ENCODE measurements at places on chromosomes 1 and 21.
A peak's percentile ranks its signal among the peaks of the same experiment; 100 is the strongest.

- no peak for DNase-seq
Measured at GRCh38 chr1:13478692-13479091, 35.1 kb downstream of the LRRC38 start.

- DNase-seq = peak; percentile 3
Measured at GRCh38 chr1:231550448-231550781, 21.9 kb downstream of the TSNAX start.

- DNase-seq = no peak
Measured at GRCh38 chr1:152519851-152520250, 5.6 kb downstream of the CRCT1 start.

GRCh38 chr21:38095220-38095619 lies 161.6 kb upstream of the KCNJ15 start:
- no peak for DNase-seq

DNA sequence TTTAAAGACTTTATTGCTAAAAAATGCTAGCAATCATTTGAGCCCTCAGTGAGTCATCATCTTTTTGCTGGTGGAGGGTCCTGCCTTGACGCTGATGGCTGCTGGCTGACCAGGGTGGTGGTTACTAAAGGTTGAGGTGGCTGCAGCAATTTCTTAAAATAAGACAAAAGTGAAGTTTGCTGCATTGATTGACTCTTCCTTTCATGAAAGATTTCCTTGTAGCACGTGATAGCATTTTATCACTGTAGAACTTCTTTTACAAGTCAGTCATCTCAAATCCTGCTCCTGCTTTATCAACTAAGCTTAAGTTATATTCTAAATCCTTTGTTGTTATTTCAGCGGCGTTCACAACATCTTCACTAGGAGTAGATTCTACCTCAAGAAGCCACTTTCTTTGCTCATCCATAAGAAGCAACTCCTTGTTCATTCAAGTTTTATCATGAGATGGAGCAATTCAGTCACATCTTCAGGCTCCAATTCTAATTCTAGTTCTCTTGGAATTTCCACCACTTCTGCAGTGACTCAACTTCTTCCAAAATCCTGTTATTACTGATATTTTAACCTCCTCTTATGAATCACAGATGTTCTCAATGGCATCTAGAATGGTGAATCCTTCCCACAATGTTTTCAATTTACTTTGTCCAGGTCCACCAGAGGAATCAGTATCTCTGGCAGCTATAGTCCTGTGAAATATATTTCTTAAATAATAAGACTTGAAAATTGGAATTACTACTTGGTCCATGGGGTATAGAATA lies 17.6 kb upstream of the RGS1 start:
- no peak for DNase-seq

DNA sequence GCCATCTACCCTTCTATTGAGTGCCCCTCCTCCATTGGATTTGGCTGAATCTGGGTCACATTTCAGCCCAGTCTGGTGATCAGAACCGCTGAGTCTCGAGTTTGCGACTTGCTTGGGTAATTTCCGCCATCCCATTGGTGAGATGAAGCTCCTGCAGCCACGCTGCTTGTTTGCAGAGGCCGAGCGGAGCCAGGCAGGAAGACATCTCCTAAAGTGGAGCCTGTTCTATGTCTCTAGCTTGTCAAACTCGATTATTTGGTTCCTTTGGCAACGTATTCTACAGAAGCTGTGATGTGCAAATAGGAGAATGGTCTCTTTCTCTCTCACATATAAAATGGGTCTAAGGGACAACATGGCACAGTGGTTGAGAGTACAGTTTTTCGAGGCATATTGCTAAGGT lies 206.8 kb upstream of the PLXNA2 start:
- no peak for DNase-seq

DNA sequence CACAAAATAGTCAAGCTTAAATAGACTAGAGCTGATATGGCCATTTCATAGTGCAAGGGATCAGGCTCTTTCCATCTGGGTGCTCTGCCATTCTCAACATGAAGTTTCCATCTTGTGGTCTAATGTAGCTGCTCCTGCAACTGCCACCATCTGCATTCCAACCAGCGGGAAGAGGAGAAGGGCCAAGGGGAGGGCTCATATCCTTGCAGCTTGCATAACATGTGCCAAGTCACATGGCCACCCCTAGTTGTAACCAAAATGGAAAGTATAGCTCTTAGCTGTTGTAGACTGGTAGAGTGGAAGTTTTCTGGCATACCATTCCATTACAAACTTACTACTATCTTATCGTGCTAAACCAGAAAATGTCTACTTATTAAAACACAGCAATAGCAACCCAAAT lies 38.9 kb upstream of the IVNS1ABP start:
- no peak for DNase-seq

DNA sequence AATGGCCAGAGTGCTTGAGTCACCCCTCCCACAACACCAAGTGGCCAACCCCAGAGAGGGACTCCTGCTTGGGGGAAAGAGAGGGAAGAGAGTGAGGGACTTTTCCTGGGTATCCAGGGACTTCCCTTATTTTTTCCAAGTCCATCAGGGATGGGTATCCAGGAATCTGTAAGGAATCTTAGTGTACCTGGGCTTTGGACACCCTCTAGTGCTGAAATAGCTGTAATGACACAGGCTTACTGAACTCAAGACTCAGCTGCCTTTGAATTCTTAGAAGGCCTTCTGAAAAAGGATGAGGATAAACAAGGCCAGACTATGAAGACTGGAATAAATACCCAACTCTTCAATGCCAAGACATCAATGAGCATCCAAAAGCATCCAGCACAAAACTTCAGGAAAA lies 12.0 kb downstream of the TSHB start:
- no peak for DNase-seq

DNA sequence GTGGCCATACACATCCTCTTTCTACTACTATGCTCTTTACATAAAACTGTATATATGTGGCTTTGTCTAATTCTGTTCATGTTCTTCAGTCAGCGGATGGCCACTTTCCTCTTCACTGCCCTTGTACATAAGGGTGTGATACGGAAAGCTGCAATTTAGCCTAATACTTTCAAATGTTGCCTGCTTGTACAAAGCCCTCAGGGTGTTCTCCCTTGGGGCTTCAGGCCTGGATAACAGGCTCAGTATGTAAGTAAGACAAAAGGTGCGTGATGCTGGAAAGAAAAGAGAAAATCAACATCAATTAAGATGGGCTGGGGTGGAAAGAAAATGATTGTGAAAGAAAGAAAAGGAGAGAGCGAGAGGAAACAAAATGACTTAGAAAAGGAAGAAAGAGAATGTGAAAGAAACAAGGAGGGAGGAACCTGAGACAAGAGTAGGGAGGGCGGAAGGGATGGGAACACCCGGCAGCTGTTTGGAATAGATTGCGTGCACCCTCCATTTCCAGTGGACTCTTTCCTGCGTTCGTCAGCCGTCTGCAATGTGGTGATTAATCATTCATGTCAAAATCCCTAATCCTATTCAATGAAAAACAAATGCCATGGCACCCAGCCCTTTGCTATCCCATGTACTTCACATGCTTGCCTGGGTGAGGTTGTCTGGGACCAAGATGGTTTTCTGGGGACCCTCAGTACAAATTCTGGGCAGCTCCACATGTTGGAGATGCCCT lies 553.6 kb downstream of the NUF2 start:
- no peak for DNase-seq

DNA sequence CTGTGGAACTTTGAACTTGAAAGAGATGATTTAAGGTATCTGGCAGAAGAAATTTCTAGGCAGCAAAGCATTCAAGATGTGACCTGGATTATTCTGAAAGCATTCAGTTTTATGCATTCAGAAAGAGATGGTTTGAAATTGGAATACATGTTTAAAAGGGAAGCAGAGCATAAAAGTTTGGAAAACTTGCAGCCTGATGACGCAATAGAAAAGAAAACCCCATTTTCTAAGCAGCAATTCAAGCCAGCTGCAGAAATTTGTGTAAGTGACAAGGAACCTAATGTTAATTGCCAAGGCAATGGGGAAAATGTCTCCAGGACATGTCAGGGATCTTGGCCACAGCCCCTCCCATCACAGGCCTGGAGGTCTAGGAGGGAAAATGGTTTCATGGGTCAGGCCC lies 354.0 kb downstream of the ZNF326 start:
- DNase-seq = no peak

DNA sequence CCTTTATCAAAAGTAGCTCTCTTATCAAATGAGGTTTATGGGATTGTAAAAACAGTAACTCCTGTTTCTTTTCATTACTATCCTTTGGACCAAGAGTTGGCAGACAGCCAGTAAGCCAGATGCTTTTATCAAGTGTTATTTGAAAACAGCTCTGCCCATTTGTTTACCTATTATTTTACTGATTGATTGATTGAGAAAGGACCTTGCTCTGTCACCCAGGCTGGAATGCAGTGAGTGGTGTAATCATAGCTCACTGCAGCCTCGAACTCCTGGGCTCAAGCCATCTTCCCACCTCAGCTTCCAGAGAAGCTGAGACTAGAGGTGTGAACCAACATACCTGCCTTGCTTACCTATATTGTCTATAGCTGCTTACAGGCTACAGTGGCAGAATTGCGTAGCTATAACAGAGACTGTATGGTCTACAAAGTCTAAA lies 3.6 kb downstream of the PRKAB2 start:
- DNase-seq = no peak

- DNase-seq = no peak
Measured at GRCh38 chr21:41777951-41778815, 11.3 kb upstream of the RIPK4 start.

- DNase-seq = no peak
Measured at GRCh38 chr1:44016041-44016889, 15.0 kb downstream of the SLC6A9 start.

DNA sequence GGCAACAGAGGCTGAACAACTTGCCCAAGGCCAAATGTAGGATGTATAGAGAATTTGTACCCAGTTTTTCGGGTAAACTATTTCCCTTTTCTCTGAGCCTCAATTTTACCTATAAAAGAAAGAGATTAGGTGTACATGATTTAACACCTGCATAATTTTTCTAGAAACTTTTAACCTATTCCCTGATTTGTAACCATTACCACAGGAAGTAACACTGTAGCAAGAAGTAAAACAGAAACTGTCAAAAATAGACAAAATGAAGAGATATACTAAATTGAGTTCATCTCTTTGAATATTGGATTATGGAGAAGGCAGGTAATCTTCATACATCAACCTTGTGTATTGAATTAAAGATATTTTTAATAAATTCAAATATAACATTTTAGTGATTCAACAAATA lies 136.2 kb downstream of the ZC3H11B start:
- no peak for DNase-seq

DNA sequence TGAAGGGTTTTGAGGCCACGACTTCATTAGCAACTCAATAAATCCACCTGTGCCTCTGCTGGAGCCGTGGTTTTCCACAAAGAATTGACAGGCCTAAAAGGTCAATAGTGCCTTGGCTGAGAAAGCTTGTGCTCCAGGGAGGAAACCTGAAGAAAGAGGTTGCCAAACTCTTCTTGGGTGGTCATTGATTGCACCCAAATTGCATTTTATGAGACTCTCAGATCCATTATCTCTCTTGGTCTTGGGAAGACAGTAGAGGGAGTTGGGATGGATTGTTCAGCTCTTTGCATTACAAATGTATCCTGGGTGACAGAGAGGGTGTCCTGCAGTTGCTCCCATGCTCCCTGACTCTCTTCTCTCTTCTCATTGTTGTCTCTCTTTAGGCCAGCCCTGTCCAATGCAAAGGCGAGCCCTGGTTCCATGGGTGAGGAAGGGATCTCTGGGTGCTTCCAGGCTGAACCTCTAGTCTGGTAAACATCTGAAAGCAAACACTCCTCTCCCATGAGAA lies 46.1 kb upstream of the HTR1D start:
- DNase-seq = no peak

- no peak for DNase-seq
Measured at GRCh38 chr1:54117815-54118563, 34.8 kb downstream of the CDCP2 start.

- no peak for DNase-seq
Measured at GRCh38 chr21:16707274-16707673, 805.6 kb upstream of the CXADR start.

DNA sequence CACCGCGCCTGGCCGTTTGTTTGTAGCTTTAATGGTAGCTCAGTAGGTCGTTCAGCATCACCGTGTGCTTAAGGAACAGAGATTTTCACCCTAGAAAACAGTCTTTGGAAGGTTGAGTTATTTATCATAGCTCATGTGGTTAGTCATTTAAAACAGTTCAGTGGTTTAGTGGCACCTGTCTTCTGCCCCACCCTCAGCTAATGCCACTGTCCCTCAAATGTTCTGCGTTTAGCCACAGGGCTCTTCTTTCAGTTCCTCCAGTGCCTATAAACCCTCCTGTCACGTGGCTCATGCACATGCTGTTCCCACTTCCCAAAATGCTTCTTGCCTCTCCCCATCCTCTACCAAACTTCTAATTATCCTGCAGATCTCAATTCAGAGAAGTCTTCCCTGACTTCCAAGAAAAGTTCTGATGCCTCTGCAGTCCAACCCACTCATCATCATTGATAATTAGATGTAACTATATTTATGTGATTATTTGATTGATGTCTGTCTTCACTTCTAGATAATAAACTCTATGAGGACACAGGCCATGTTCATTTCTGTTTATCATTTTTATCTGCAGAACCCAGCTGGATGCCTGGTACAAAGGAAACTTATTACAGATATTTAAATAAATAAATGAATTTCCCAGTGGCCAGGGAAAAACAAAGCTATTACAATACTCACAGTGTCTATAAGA lies 14.4 kb upstream of the DIPK1A start:
- DNase-seq = no peak

- no peak for DNase-seq
Measured at GRCh38 chr1:8516793-8517556, 199.1 kb downstream of the SLC45A1 start.

DNA sequence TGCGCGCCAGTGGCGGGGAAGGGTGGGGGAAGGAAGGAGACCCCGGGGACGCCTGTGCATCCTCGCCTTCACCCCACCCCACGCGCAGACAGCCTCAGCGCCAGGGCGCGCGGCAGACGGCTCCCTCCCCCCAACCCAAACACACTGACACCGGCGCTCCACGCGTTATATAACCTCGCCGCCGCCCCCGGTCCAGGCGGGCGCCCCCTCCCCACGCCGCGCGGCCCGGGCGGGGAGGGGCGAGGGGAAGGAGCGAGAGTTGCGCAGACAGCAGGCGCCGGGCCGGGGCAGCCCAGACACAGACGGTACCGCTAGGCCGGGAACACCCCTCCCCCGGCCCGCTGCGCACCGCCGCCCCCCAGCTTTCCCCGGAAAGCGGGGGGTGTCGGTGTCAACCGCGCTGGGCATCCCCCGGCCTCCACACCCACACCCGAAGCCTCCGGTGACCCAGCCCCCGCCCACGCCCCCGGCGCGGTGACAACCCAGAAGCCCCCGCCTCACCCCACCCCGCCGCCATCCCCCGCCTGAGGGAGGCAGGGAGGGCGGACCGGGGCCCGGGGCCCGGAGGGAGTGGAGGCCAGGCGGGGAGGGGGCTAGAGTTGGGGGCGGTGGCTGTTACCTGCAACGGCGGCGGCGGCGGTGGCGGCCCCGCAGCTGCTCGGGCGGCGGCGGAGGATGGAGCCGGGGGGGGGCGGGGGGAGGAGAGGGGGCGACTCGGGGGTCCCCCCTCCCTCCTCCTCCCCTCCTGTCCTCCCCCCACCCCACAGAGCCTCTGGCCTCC lies 432 bp downstream of the AKT3 start:
- DNase-seq = peak; percentile 57
